ENCODE measurements at places on chromosomes 16 and 17.

GRCh38 chr16:15597822-15598647 is 44.9 kb downstream of the MARF1 start:
- DNase-seq: no peak

GRCh38 chr16:70422543-70422942 is 16.4 kb downstream of the ST3GAL2 start:
- DNase-seq: no peak

GRCh38 chr17:32882734-32883133 is 5.8 kb upstream of the MYO1D start:
- no peak for DNase-seq

DNA sequence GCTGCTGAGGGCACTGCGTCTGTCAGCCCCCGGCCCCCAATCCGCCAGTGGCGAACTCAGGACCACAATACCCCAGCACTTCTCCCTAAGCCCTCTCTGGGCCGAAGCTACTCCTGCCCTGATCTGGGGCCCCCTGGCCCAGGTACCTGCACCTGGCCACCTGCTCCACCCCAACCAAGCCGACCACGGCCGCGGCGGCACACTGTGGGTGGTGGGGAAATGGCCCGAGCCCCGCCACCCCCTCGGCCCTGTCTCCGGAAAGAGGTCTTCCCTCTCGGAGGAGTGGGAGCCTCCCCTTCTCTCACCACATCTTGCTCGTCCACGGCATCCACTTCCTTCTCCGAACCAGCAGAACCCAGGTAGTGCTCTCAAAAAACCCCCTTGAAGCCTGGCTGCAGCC is 3.4 kb upstream of the FBRS start:
- DNase-seq: no peak

- DNase-seq: no peak
Observed at GRCh38 chr17:55351226-55351625, 70.4 kb downstream of the MMD start.

GRCh38 chr16:79004309-79004708 is 596.2 kb downstream of the MAF start:
- DNase-seq: no peak

GRCh38 chr16:47599512-47599911 is 138.4 kb downstream of the PHKB start:
- DNase-seq: no peak

DNA sequence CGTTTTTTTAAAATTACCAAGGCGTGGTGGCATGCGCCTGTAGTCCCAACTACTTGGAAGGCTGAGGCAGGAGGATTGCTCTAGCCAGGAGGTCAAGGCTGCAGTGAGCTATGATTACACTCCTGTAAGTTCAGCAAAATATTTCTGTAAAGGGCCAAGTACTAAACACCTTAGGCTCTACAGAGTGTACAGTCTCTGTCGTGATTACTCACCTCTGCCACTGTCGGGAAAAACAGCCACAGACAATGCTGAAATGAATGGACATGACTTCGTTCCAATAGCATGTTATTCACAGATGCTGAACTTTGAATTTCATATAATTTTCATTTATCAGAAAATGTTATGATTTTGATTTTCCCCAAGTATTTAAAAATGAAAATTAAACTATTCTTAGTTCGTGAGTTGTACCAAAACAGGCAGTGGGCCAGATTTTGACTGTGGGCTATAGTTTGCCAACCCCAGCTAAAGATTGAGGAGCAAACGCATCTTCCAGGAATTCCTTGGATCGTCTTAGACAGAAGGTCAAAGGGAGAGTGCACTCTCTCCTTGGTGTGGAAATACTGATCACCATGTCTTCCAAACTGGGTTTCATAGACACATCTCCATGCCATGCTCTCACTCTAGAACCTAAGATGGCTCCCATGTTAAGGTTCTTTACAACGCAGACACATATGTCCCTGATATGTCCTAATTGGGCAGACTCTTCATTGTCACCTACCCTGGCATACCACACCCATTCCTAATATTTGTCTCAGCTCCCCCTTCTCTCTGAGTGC is 89.5 kb downstream of the MARF1 start:
- DNase-seq: no peak

DNA sequence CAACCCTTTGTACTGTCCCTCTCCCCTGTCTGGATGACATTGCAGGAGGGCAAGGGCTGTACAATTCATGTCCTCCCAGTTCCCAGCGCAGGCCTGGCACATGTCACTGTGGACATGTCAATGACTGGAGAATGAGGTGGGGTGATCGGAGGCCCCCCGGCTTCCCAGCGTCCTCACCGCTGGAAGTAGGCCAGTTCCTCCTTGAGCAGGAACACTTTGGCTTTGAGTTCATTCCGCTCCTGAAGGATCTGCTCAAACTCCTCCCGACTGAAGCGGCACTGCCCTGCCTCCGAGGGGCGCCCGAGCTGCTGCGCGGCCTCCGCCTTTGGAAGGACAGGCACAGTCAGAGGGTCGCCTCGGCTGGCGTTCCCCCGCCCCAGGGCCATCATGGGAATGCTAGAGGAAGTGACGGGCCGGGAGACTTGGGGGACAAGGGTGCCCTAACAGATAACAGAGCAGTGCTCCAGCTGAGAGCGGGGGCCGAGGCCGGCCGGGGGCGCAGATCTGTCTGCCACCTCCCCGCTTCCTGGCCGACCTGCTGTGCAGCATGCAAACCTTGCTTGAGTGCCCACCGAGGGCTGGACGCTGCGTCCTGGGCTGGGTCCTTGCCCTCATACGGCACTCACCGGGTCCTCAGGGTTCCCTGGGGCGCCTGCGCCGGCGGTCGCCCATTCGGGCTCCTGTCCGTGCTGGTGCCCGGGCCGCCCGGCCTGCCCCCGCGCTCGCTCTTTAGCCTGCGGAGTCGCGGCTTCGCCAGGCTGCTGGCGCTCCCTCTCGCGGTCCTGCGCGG is 1.3 kb downstream of the RILP start:
- DNase-seq: no peak

DNA sequence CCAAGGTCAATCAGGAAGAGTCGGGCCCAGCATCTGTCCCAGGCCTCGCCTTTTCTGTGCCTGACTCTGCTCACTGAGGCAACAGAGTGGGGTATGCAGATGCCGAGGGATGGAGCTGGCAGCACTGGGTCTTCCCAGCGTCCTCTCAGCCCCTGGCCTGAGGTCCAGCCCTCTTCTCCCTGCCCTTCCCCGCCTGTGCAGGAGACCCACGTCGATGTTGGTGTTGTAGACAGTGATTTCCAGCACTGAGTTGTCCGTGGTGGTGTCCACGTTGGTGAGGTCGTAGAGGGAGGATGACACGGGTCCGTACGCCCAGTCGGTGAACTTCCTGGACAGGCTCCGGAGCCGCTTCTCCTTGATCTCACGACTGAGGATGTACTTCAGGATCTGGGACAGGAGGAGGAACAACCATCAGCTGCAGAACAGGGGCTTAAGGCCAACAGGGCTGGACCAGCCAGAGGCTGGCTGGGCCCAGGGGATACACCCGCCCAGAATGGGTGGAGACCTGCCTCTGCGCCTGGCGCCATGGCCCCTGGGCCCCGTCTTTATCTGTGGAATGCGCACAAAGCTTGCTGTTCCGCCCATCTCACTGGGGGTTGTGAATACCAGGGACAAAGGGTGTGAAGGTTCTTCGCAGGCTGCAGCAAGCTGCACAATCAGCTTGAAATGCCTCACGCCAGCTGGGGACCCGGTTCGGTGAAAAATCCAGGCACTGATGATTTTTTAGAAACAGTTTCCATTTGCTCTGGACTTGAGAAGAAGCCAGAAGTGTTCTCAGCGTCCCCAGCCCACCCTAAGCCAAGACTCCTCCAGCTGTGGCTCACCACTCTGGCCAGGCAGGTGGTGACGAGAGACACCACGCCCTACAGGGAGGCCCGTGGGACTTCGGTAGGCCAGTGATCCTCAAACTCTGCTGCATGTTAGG is 27.5 kb downstream of the TRPV3 start:
- DNase-seq: no peak

GRCh38 chr16:21028728-21029127 is 121.9 kb downstream of the DNAH3 start:
- no peak for DNase-seq

DNA sequence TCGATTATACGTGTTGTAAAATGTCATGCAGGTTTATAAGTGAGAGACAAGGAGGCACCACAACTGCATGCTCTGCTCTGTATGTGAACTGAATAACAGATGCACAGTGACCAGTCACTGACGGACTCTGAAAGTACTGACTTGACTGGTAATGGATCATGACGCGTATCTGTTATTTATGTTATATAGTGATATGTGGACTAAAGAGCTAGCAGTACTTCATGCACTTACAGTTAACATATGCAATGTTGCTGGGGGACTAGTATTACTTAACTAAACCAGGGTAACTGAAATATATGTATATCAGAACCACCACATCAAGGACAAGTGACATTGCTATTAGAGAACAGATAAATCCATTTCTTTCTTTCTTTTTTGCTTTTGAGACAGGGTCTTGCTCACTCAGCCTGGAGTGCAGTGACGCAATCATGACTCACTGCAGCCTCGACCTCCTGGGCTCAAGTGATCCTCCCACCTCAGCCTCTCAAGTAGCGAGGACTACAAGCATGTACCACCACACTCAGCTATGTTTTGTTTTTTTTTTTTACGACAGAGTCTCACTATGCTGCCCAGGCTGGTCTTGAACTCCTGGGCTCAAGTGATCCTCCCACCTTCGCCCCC is 17.2 kb downstream of the COIL start:
- no peak for DNase-seq

DNA sequence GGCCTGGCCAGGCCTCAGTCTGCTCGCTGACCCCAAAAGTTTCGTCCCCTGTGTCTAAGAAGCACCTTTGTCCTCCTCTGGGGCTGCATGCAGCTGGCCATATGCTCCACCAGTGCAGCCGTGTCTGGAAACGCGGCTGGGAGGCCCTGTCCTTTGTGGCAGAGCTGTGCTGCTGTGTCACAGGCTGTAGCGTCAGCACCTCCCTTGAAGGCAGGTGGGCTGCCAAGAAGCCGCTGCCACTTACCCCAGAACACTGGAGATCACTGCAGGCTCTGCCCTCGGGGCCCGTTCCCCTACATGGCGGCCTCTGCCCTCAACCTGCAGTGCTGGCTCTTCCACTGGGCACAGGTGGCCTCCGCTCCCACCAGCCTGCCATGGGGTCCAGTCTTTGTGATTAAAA is 15.7 kb upstream of the MC1R start:
- DNase-seq: no peak

GRCh38 chr17:178292-179065 is 3.0 kb downstream of the DOC2B start:
- no peak for DNase-seq

DNA sequence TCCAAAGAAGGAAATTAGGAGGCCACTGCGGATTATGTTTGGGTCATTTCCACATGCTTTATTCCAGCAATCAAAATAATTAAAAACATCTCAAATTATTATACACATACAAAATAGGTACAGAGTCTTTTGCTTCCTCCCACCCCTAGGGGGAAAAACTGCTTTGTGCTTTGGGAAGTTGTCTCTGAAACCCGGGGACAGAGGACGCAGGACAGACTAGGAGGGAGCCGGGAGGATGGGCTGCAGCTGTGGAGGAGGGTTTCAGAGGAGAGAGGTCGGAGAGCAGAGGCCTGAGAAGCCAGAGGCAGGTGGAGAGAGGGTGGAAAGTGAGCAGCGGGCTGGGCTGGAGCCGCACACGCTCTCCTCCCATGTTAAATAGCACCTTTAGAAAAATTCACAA is 17.4 kb downstream of the COL1A1 start:
- no peak for DNase-seq

- peak; percentile 23 for DNase-seq
Observed at GRCh38 chr17:78993241-78993956, 13.7 kb upstream of the LGALS3BP start.

- no peak for DNase-seq
Observed at GRCh38 chr17:80245566-80246265, 14.9 kb upstream of the RNF213 start.

GRCh38 chr16:56856876-56857447 is 8.0 kb upstream of the SLC12A3 start:
- no peak for DNase-seq

- DNase-seq: no peak
Observed at GRCh38 chr16:85911251-85911930, 12.4 kb downstream of the IRF8 start.

DNA sequence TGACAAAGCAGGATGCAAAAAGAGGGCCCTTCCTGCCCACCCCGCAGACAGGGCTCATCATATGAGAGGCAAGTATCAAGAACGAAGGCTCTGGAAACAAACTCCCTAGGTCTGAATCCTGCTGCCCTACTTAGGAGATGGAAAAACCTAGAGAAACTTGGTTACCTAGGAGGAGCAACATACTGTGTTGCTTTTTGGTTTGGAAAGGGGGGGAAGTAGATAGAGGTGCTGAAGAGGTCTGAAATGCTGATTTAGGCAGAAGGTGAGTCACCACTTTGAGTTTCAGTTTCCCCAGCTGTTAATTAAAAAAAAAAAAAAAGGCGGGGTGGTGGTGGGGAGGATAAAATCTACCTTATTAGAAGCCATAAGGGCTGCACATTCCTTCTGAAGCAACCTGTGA is 1.5 kb downstream of the N4BP1 start:
- peak; percentile 59 for DNase-seq

- DNase-seq: no peak
Observed at GRCh38 chr16:76976101-76976500, 214.9 kb upstream of the MON1B start.

DNA sequence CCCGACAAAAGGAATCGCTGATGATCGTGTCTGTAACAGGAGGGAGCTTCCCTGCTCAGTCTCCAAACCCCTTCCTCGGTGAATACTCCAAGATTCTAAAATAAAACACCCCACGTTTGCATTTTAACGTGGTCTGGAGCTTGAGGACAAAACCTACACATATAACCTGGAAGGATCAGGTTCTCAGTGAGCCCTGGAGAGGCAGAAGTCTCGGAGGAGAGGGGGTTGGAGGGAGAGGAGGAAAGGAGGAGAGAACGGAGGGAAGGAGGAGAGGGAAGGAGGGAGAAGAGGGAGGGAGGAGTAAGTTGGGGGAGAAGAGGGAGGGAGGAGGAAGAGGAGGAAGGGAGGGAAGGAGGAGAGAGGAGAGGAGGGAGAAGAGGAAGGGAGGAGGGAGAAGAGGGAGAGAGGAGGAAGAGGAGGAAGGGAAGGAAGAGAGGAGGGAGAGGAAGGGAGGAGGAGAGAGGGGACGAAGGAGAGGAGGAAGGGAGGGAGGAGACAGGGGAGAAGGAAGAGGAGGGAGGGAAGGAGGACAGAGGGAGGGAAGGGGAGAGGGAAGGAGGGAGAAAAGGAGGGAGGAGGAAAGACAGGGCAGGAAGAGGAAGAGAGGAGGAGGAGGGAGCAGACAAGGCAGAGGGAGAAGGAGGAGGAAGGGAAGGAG is 27.4 kb upstream of the GINS2 start:
- DNase-seq: no peak

DNA sequence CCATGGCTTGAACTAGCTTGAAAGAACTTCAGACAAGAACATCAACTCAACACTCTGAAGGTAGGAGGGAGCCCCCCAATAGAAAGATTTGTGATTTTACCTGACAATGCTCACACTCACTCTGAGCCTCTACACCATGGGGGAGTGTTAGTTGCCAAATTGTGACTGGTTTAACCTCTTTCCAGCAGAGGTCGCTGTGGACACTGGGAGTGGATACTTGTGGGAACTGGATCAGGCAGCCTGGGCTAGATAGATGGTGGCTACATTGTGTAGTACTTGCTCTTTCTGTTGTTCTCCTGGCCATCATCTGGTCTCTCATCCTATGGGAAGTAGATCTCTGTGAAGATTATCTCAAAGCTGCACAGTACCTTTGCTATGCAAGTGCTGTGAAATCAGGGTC is 2.9 kb downstream of the SMPD3 start:
- DNase-seq: no peak

- peak; percentile 31 for DNase-seq
Observed at GRCh38 chr16:1863681-1864460, 8.1 kb downstream of the MEIOB start.

GRCh38 chr16:81610144-81610842 is 165.7 kb downstream of the CMIP start:
- no peak for DNase-seq

GRCh38 chr16:58415003-58415402 is 22.7 kb downstream of the GINS3 start:
- no peak for DNase-seq
